ENCODE measurements at places on chromosomes 13 and 19. TPM values are rescaled to one million over a fixed set of nuclear protein-coding genes. Genes with fewer than 3 reads are reported as not detected.

GPR183 gene
- total RNA-seq, result 10.2 TPM

ZNF829 gene
- total RNA-seq, result 8.9 TPM

APOC4 gene
- not detected for total RNA-seq

C19orf67 gene
- total RNA-seq, result not detected

GRCh38 chr13:99434258-99434788, 66.9 kb upstream of the TM9SF2 start:
- no peak for DNase-seq
- H3K4me1 ChIP-seq, result no peaks in the 10 kb centered on the region
- no peaks in the 10 kb centered on the region for H3K27me3 ChIP-seq
- H3K27ac ChIP-seq, result no peak overlapping the region

- H3K36me3 ChIP-seq, result no peaks in the 10 kb centered on the region
- no peaks in the 10 kb centered on the region for H3K27me3 ChIP-seq
- H3K4me1 ChIP-seq, result peaks cover 13% of the 10 kb centered on the region
Observed at GRCh38 chr19:4803736-4804695, 12.5 kb downstream of the FEM1A start.

- H3K27ac ChIP-seq, result no peak overlapping the region
- H3K4me3 ChIP-seq, result no peak overlapping the region
- DNase-seq, result no peak
Observed at GRCh38 chr19:6514926-6515544, 12.9 kb upstream of the TUBB4A start.

- no peaks in the 10 kb centered on the region for H3K4me1 ChIP-seq
- no peaks in the 10 kb centered on the region for H3K27me3 ChIP-seq
- H3K27ac ChIP-seq, result no peak overlapping the region
Observed at GRCh38 chr13:34886987-34887386, 55.1 kb upstream of the NBEA start.

- DNase-seq, result no peak
- no peak overlapping the region for H3K4me3 ChIP-seq
- no peaks in the 10 kb centered on the region for H3K4me1 ChIP-seq
- no peaks in the 10 kb centered on the region for H3K27me3 ChIP-seq
- no peaks in the 10 kb centered on the region for H3K36me3 ChIP-seq
- H3K27ac ChIP-seq, result no peak overlapping the region
Observed at GRCh38 chr19:12769689-12770088, 5.7 kb downstream of the HOOK2 start.

DNA sequence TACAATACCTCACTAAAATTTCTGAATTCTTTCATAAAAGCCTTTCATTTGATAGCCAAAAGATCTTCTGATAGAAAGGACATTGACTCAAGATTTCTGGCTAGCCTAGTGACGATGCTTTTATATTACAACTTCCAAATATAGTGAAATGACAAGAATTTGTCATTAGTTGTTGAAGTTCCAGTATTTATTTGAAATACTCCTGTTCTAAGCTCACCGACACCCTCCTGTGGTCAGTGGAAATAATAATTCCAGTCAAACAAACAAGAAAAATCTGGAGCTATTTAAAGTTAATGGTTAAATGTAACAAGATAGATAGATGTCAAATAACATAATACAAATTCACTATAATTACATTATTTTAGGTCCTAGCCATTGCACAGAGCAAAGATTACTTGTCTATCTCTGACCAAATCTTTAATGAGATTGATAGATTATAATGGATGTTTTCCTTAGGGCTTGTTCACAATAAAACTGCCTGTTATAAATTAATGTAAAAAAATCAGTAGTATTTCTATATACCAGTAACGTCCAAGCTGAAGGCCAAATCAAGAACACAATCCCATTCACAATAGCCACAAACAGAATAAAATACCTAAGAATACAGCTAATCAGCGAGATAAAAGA, 195.5 kb downstream of the RGCC start:
- no peak for DNase-seq
- no peak overlapping the region for H3K4me3 ChIP-seq
- no peaks in the 10 kb centered on the region for H3K36me3 ChIP-seq
